ENCODE measurements at places on chromosomes 13 and 19. TPM values are rescaled to one million over a fixed set of nuclear protein-coding genes. Genes with fewer than 3 reads are reported as not detected.

Gene PSMD8
- 172 TPM for polyA plus RNA-seq

DNA sequence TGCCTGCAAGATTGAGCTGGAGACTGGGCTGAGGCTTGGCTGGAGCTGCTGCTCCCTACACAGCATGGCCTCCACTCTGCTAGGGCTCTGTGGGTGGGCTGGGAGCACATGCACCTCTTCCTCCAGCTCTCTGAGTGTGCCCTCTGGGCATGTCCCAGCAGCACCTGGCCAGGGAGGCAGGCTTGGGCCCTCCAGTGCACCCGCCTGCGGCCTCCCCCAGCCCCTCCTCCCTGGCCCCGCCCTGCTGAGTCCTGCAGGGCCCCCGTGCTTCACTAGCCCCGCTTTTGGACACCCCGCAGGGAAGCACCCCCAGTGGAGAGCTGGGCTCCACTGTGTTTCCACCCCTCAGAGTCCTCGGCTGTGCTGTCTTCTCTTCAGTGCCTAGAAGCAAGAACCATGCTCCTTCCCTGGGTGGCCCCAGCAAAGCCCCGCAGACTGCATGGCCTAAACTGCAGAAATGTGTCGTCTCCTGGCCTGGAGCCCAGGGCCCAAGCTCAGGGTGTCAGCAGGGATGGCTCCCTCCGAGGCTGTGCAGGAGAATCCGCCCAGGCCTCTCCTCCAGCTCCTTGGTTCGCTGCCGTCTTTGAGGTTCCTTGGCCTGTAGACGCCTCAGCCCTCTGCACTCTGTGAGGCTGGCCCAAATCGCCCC lies 5.0 kb upstream of the TEX29 start:
- DNase-seq: no peak

DNA sequence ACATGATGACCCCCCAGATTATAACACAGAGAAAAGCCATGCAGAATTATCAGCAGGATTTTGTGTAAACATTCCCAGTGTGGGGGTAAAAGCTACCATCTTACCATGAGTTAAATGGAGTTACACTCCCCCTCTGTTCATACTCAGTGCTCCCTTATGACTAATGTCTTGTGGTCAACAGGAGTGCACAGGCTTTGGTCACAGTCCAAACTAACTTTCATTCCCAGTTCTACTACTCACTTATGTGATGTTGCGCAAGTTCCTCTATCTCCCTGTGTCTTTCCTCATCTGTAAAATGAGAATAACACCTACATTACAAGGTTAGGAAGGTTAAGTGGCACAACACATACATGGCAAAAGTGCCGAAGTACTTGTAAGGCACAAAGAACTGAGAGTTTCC lies 277.9 kb downstream of the RBM26 start:
- DNase-seq: no peak

DNA sequence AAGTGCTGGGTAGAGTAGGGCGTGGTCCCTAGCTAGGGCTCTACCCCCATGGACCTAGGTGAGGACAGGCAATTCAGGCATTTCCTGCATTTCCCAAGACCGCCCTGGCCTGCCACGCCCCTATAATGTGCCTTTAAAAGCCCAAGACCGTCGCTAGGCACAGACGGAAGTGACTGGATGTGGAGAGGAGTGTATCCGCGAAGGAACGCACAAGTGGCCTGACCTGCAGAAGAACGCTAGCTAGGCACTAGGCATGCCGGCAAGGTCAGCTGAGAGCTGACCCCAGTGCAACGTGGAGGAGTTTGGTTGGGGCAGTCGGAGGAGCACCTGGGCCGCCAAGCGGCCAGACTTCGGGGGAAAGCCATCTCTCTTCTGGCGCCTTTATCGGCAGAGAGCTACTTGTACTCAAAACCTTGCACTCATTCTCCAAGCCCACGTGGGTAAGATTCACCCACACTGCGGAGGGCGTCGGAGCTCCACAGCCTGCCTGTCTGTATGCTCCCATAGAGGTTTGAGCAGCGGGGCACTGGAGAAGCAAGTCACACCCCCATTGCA lies 370.0 kb downstream of the FGF9 start:
- DNase-seq: no peak

DNA sequence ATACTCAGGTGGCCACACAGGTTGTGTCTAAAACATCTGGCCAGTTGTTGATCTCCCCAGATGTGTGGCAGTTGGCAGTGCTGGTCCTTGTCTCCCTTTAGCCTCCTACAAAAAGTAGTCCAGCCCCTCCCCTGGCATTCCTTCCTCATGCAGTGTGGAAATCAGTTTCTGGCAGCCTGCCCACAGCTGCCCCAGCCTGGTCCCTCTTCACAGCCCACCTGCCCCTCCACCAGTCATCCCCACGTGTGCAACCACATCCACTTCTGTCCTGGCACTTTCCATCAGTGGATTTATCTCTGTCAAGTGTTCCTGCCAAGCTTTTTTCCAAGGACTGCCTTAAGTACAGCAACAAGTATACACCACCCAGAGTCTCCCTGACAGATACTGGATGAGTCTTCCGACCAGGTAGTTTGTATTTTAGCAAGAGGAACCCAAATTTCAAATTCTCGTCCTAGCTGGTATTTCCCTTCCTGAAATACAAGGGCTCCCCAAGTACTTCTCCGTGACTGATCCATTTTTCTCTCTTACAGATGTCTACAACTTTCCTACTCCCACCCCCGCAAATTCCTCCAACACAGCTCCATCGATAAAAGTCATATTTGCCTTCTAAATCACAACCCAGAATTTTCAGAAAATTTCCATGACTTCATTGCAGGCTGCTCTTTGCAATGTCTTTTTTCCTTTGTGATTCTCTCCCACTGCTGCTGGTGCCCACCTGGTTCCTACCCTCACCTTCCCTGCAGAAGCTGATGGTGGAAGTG lies 313.5 kb downstream of the FOXO1 start:
- DNase-seq: no peak

- no peak for DNase-seq
These were observed 524 bp downstream of the NAA16 start for GRCh38 chr13:41311406-41312175.

DNA sequence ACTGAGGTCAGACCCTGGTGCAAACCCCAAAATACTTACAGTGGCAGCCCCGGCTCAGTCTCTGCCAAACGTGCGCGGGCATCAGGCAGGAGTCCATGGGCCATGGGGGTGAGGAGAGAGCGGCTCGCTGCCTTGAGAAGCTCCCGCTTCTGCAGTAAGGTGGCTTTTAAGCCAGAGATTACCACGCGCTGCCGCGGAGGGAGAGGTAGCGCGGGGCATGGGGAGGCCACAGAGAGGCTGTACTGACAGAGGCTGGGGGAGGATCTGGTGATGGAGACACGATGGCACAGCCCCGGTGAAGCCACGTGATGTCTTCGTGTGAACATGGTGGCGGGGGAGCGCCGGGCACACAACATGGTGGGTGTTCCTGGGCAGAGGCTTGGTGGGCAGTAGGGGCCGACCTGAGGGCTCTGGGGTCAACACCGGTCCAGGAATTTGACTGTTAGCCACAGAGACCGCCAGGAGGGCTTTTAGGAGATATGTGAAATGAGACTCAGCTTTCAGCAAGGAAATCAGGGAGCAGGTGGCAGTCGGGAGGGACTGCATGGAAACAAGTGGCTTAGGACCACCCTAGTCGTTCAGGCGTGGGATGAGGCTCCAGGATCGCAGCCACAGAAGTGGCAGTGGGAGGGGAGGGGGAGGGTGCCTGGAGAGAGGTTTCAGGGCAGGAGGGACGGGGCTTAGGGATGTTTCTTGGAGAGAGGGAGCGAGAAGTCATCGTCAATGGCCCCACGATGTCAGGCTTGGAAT lies 24.1 kb downstream of the MCF2L start:
- DNase-seq: no peak

GRCh38 chr19:16363133-16363851 lies 38.7 kb downstream of the KLF2 start:
- DNase-seq: no peak

- DNase-seq: no peak
These were observed 307.9 kb downstream of the HS6ST3 start for GRCh38 chr13:96397807-96398206.

Gene PSG4
- not detected for polyA plus RNA-seq

DNA sequence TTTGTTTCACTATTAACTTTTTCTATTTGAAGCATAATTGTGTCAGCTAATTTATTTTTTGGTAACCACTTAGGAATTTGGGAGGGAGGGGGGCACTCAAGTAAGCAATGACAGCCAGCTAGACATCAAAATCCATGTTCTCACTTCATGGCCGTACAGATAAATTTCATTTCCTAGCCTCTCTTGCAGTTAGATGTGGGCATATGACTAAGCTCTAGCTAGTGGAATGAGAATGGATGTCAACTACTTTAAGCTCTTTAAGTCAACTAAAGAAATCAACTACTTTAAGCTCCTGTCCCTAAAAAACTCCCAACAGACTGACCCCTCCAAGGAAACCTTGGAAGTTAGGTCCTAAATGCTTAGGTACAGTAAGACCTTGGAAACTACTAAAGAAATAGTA lies 92.0 kb downstream of the KCNRG start:
- DNase-seq: no peak

GRCh38 chr19:39765091-39766076 lies 13.3 kb upstream of the LEUTX start:
- no peak for DNase-seq

DNA sequence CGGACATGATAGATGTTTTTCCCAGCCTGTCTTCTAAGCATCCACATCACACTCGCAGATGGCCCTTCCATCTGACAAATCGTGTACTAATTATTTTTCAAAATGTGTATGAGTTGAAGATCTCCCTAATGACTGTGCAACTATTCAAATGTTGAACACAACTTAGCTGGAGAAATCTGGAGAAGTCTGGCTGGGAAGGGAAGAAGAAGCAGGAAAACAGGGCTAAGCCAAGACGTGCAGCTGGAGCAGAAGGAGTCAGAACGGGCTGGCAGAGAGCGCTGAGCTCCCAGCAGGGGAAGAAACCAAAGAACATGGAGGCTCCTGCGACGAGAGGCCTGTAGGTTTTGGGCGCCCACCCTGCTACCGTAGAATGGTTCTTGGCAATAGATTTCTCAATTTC lies 13.2 kb upstream of the LATS2 start:
- DNase-seq: no peak

Gene FGF9
- polyA plus RNA-seq: 16.5 TPM

Gene ZNF837
- polyA plus RNA-seq: 2.6 TPM

Gene CCDC8
- polyA plus RNA-seq: 53.8 TPM

Gene EFNB2
- 137 TPM for polyA plus RNA-seq

Gene PLEKHF1
- 1.5 TPM for polyA plus RNA-seq

- DNase-seq: no peak
These were observed 22.4 kb upstream of the PLAUR start for GRCh38 chr19:43692385-43692784.

DNA sequence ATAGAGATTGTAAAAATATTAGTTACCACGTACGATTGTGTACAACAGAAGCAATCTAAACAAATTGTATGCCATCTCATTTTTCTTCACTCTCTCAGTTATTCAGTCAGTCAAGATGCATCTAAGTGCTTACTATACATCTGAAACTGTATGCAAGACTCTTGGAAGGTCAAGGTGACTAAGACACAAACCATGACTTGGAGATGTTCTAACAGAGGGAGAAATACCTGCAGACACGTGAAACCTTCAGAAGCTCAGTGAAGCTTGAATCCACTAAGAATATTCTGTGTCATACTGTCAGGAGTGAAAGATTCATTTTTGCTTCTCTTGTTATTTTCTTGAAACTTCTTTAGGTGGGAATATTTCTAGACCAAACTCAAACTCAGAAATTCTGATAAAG lies 365.4 kb downstream of the ITGBL1 start:
- no peak for DNase-seq

GRCh38 chr13:25943081-25943480 lies 108.7 kb downstream of the SHISA2 start:
- DNase-seq: no peak

DNA sequence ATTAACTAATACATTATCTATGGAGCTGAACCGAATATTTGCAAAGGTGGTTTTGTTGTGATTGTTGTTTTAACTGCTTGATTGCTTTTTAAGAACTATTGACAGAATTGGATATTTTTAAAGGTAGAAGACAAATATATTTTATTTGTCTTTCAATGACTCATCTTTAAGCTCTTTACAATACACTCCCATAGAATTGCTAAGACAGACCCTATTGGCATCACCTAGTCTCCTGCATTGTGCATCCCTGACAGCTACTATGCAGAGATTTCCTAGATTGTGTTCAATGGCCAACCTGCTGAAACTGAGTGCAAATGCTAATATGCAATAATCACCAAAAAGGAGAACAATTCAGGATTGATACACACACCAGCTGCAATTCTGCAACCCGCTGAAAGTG lies 19.7 kb upstream of the SCEL start:
- DNase-seq: no peak

DNA sequence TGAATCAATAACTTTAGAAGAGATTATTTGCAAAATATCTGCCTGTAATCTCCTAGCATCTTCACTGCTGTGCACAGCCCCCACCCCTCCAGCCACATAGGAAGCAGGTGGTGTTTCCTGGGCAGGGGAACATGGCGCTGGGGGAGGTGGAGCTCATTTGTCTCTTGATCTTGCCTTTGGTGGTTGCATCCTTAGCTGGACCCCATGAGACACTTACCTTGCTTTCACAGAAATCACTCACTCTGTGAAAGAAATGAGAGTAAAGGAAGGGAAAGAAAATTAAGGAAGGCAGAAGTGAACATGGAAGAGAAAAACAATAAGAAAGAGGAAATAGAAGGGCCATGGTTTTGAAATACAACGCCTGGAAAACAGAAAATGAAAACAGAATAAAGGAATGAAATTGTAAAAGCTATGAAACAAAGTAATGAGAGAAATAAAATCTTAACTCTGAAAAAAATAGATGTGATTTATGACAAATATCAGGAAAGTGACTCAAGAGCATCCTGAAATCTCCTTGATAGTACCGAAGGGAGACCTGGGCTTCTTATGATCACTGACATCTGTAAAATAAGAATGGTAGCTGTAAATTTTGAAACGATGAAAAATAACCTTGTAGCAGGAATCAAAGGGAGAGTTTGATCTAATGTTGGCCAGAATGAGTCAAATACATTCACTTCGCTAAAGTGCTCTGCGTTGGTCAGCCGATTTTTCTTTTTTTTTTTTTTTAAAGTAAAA lies 17.2 kb upstream of the RNASEH2B start:
- DNase-seq: no peak

DNA sequence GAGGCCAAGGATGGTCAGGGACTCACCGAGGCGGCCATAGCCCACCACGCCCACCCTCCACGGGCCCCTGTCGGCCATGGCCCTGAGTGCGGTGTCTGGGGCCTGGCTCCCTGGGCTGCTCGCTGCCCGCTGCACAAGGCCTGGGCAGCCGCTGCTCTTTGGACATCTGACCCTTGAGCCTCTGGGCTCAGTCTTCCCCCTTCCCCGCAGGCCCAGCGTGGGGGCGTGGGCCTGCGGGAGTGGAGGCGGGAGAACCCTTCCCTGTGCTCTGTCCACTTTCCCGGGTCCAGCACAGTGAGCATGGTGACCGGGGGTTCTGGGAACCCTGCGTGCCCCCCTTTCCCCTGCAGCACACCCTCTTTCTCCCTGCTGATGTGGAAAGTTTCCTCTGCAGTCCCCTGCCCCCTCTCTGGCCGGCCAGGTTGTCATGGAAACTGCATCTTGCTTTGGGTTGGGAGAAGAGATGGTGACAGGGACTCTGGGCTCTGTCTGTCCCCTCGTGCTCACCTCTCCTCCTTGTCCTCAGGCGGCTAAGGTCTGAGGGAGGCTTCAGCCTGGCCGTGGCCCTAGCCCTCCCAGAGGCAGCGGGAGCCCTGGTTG lies at the start of gene ASPDH:
ASPDH (minus strand) TSS at position 168 of the 600 bp plus-strand sequence; CDS start at position 78, 90 bp downstream.
- no peak for DNase-seq

Gene FGF21
- not detected for polyA plus RNA-seq
